Activated CD8-positive, alpha-beta memory T cell treated with anti-CD3 and anti-CD28 coated beads, Interleukin-2, amount 10 ng/mL, durations not matched to agents 7 days and 5 days (primary cell): ENCODE measurements at places on chromosomes 5 and 9.

DNA sequence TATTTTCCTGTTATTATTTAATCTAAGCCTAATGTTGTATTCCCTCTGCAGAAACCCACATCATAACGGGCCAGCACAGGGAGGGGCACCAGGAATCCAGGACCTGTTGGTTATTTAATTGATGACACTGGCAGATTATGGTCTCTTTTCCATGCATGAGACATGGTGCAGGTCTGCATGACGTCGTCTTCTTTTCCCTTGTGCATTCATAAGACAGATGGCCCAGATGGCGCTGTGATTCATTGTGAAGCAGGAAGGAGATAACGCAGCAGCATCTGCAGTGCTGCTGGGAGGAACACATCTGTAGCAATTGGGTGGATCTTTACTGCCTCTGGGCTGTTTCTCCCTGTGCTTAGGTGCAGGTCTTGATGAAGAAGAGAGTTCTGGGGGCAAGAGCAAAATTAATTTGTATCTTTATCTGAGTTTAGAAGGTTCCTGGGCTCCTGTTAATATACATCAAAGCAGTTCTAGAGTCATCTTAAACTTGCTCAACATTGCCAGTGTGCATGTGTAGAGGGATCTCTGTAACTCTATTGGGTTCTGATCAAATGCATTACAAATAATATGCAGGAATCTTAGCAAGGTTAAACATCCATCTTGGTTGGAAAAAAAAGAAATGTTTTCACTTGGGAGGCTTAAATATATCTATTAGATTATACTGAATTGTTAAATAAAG, 176.1 kb downstream of the PCSK1 start:
- no peak for DNase-seq

DNA sequence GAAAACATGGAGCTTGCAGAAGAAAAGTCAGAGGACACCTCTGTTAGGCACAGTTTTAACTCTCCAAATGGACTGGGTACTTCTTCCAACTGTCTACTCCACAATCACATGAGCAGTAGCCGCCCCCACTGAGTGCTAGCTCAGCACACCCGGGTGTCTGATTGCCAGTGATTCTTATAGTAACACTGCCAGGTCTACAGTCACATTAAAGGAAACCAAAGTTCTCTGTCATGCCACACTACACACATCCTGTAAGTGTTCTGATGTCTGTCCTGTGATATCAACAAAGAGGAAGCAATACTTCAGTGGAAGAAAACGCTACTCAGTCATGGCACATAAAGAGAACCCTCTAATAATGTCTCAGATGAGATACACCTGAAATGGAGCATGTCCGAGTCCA, at the start of gene HAVCR2:
Gene HAVCR2 (minus strand): TSS at position 69 of the 400 bp plus-strand sequence. CDS start 61 bp downstream, at position 8.
- peak; percentile 85 for DNase-seq

- DNase-seq, result no peak
Measured at GRCh38 chr5:62653001-62653863, 74.6 kb downstream of the LRRC70 start.

DNA sequence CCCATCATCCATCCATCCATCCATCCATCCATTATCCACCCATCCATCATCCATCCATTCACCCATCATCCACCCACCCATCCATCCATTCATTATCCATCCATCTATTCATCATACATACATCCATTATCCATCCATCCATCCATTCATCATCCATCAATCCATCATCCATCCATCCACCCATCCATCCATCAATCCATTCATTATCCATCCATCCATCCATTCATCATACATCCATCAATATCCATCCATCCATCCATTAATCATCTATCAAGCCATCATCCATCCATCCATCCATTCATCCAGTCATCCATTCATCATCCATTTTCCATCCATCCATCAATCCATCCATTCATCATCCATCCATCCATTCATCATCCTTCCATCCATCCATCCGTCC, 89.0 kb downstream of the NSG2 start:
- no peak for DNase-seq

GRCh38 chr9:92384375-92384774, 20.0 kb downstream of the OGN start:
- no peak for DNase-seq
